ENCODE measurements at places on chromosomes 2 and 18.

GRCh38 chr2:80473069-80473468, 168.5 kb upstream of the LRRTM1 start:
- DNase-seq = no peak

GRCh38 chr18:23570912-23571504, 15.3 kb downstream of the NPC1 start:
- DNase-seq = no peak

- no peak for DNase-seq
These were observed 1.1 kb downstream of the TRABD2A start for GRCh38 chr2:84879584-84880394.

DNA sequence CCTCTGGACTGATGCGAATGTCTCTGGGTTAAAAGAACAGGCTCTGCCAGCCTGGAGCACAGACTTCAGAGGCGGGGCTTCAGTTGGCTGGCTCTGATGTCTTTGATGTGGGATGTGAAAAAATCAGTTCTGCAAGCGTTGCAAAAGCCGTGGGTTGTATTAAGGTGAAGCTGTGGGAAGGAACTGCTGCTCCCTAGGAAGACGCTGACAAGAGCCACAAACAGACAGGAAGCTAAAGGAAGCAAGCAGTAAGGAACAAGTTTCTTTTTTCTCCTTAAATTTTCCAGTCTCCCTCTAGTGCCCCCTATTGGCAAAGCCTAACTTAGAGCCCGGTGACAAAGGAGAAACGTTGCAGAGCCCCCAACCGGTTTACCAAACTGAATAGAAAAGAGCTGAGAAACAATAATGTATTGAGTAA, 239.0 kb downstream of the CCDC178 start:
- DNase-seq = peak; percentile 20

DNA sequence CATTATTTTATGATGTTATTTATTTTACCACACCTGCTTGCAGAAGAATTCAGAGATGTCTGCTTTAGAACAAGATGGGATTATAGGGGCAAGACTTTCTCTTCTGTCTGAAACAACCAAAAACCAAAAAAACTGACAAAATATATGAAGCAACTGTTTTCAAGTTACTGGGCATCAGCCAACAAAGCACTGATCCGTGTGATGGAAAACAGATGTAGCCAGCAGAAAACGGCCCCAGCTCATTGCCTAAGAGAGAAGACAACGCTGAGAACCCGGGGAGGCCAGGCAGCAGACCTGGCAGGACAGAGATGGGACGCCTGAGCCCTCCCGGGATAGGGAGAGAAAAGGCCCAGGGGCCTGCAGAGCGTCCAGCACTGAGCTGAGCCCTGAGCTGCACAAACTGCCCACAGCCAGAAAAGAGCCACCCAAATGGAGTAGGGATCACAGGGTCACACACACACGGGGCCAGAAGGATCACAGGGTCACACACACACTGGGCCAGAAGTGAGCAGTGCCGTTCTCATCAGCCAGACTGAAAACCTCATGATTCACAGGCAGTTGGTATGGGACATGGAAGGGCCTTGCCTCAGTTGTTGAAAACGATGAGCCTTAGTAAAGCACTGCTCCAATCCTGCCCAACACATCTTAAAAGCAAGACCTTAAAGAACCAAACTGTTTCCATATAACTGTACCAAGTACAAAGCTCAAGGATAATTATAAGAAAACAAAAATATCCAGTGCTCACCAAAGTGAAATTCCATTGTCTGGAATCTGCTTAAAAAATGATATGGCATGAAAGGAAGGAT, 12.1 kb downstream of the PXDN start:
- DNase-seq = no peak

DNA sequence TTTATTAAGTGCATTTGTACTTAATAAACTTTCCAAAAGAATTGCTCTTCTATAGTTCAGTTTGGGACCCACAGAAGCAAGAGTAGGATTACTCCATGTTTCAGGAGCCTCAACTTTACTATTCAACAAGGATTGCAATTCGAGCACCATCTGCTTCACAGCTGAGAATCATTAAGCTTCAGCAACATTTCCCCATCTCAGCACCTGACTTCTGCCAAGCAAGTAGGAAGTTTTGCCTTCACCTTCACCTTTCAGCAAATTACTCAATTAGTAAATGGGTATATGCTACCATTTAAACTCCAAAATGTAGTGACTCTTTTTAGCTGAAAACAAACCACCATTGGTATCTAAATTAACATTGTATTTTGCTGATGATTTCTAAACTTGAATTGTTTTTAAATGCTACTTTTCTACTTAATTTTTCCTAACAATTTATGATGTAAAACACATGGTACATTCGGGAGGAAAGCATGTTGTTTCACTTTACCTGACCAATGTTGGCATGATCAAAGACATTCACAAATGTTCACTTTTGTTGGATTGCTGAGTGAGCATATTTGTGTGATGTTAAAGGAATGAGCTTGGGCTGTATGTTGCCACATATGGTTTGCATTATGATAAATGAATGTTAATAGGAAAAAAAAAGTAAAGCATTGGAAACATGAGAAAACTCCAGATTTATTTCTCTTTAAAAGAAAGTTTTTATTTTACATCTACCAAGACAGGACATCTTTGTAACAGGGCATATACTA, 159.2 kb downstream of the GULP1 start:
- DNase-seq = no peak

DNA sequence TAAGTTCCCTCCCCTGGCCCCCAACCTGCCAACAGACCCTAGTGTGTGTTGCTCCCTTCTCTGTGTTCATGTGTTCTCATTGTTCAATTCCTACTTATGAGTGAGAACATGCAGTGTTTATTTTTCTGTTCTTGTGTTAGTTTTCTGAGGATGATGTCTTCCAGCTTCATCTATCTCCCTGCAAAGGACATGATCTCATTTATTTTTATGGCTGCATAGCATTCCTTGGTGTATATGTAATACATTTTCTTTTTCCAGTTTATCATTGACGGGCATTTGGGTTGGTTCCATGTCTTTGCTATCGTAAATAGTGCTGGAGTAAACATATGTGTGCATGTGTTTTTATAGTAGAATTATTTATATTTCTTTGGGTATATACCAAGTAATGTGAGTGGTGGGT, 602.2 kb downstream of the DSC3 start:
- DNase-seq = no peak

DNA sequence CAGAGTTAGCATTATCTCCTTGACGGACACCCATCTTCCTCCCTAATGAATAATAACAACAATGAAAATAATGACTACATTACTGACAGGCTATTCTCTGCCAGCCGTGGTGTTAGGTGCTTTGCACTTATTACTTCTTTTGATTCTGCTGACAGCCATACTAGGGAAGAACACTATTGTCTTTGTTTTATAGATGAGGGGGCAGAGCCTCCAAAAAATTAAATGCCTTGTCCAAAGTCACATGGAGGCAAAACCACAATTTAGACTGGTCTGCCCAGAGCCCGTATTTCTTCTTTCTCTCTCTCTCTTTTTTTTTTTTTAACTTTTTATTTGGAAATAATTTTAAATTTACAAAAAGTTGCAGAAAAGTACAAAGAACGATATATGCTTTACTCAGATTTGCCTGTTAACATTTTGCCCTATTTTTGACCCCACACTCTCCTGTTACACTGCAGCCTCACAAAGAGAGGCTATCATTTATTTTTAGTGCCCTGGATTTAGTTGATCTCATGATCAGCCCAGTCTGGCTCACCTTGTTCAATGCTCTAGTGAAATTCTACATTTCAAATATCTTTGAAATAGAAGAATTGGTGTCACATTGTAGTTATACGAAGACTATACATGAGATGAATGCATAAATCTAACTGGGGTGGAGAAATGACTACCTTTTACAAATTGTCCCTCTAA, 369.4 kb downstream of the LRRTM1 start:
- DNase-seq = no peak

DNA sequence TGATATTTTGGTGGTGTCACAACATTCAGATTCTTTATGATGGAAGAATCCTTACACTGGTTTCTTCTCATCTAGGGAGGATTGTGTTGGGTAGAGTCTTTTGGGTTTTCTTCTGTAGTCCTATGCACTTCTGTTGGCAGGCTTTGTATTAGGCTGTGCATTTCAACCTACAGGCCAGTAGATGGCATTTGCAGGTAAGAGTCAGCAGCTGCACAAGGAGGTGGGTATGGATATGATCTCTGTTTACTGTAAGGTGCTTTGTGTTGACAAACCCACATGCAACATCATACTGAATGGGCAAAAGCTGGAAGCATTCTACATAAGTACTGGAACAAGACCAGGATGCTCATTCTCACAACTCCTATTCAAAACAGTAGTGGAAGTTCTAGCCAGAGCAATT, 656.8 kb downstream of the METTL4 start:
- DNase-seq = peak; percentile 69

Data from epithelial cell of esophagus (primary cell).